ENCODE measurements at places on chromosomes 5 and 9.

DNA sequence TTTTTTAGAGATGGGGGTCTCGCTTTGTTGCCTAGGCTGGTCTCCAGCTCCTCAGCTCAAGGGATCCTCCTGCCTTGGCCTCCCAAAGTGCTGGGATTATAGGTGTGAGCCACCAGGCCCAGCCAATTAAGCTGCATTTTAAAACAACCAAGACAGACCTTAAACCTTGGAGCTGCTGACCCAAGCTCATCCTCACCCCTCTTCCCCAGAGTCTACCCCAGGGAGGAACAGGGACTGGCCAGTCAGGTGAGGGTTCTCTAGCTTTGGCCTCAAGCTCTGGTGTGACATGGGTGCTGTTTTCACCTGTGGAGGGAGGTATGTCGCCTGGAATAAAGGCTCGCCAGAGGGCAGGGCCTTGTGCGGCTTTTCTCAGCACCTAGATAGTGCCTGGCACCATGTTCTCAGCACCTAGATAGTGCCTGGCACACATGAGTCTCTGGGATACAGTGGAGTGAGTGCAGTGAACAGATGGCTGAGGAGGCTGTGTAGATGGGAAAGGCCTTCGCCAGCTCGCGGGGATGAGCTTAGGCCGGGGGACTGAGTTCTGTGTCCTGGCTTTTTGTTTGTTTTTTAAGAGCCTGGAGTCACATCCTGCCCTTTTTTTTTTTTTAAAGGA, 7.4 kb downstream of the CDK9 start:
- DNase-seq = no peak

- no peak for DNase-seq
Measured at GRCh38 chr5:129459777-129460671, at the start of gene ADAMTS19. TSS of gene ADAMTS19 (plus strand) at chr5:129460298. CDS start at chr5:129460392, 94 bp downstream.

GRCh38 chr5:117800261-117800660, 1188.1 kb downstream of the DTWD2 start:
- DNase-seq = no peak

GRCh38 chr9:71853084-71853483, 57.9 kb downstream of the ABHD17B start:
- DNase-seq = no peak

- no peak for DNase-seq
Measured at GRCh38 chr5:143775258-143775657, 36.7 kb upstream of the HMHB1 start.

DNA sequence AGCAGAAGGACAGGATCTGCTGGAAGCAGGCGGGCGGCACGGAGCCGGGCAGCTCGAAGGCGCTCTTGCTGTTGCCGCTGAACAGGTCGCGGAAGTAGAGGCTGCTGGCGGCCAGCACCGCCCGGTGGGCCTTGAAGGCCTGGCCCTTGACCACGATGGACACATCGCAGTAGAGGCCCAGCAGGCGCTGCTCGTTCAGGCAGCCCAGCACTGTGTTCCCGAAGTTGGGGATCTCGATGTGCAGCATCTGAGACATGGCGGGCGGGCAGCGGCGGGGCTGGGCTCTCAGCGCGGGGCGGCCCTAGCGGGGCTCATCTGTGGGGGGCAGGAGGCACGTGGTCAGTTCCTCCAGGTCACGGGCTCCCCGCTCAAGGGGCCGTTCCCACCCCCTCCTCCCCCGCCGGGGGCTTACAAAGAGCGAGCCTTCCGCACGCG, 44.8 kb downstream of the NACC2 start:
- no peak for DNase-seq

DNA sequence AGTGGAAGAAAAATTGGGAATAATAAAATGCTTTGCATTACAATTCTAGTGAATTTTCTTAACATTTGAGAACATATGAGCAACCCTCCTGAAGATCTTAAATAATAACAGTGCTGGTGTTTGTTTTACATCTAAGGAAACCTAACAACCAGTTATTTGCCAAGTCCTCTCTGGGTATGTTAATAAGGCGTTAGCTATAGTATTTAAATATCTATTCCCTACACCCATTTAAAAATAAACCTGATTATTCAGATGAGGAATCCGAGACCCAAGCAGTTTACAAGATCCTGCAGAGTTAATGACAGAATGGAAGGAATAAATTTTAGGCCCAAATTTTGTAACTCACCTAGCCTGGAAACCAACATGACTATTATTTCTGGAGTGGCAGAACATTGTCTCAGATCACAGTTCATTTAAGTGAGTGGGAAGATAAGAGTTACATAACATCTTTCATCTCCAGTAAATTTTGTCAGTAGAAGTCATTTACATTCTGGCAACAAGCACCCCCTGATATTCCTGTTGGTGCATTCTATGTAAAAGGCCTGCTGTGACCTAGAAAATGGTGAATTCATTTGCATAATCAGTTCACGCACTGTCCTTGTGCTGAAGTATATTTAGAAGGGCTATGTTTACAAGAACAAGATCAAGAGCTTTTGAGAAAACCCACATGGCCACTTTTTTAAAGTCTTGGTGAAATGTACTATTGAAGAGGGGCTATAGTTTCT, 148.2 kb downstream of the COX7C start:
- no peak for DNase-seq

DNA sequence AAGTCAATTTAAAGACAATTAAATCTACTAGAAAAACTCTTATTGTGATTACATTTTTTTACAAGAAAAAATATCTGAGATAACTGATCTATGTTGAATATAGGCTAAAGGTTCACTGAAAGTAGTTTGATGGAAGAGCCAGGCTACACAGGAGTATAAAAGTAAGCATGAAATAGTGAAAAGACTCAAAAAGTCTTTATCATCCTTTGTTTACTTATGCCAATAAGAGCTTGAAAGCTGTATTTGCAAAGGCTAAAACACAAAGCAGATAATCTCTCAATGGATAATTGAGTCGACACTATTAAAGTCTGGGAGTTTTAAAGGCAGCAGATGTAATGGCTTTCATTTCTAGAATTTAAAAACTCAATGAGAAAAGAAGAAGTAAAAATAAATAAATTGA, 42.0 kb downstream of the SSBP2 start:
- no peak for DNase-seq

DNA sequence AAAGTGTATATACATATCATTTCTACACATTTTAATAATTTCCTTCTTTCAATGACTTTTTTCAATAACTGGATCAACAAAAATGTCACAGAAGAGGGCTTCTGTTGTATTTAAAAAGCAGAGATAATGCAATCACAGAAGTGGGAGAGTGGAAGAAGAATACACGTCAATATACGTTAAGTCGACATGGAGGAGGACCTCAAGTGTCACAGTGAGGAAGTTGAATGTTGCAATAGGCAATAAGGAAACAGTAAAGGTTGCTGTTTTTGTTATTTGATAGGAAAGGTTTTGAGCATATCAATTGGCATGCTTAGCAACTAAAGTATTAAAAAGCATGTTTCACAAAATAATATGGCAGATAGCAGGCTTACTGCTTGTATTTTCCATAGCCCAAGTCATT, 184.0 kb upstream of the NR4A3 start:
- DNase-seq = no peak

DNA sequence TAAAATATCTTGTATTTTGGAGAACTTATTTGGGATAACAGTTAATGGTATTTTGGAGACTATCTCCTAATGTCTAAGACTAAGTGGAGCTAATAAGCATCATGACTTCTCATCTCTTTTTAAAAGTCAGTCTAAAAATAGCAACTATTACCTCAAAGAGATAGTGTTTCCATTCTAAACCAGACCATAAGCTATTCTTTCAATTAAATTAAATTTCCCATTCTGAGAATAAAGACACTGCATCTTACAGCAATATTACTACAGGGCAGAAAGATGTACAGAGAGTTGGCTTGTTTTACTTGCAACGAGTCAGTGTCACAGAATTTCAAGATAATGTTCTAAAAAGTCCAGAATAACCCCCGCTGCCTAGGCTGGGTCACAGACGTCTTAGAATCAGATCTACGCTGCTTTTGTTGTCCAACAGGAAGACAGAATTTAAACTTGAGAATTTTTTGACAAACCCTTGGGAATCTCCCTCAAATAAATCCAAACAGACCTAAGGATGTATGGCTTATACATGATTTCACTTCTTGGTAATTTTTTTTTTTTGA, 98.9 kb downstream of the USP20 start:
- DNase-seq = no peak

DNA sequence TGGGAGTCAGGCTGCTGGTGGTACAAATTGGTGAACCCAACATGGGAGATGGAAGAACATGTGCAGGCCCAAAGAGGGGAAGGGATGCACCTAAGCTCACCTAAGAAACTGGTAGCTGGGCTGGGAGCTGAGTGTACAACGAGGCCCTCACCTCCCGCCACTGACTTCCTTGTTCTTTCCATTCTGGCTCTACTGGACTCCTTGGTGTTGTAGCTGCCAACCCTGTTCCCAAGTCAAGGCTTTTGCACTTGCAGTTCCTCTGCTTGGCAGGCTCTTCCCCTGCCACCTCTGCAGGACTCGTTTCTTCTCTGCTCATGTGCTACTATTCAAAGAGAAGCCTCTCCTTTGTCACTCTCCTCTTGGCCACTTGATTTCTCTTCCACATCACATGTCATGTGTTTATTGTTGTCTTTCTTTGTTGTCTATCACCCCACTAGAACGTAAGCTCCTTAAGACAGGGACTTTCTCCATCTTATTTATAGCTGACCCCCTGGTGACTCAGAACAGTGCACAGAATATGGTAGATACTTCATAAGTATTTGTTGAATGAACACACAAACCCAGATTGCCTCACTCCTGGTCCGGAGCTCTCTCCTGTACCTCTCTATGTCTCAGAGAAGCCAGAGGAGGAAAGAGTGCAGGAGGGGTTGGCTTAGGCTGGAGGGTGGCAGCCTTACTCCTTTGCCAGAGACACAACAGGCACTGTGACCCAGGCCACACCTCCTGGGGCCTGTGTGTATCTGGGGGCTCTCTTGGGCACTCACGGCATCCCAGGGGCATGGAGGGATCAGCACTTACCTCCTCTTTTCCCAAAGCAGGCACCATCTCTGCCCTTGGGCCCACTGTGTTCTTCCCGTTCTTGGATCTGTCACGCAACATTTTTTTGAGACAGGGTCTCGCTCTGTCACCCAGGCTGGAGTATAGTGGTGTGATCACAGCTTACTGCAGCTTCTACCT, 5.2 kb upstream of the SPINK4 start:
- no peak for DNase-seq

DNA sequence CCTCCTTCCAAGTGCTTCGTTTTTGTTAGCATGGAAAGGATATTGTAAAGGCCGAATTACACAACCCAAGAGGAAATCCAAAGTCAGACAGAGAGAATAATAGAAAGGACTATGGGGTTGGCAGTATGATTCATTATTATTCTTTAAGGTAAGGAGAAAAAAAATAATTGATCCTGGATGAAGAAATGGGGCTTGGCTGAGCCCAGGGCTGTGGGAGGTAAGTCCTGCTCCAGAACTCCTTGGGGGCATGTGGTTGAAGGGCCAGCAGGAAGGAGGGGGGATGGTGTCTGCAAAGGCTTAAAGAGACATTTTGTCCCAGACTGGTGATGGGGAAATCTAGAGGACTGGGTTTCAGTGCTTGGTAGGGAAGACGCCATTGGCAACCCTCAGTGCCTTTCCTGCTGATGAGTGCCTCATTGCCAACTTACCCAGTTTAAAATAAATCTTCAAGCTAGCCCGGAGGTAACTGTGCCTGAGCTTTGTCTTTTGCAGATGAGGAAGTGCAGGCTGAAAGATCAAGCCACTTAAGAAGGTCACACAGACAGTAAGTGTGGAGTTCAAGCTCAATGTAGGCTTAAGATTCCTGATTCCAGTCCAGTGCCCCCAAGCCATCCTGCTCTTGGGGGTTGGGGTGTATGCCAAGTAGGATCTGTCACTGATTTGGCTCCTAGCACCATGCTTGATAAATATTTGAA, 30.2 kb downstream of the FOXI1 start:
- no peak for DNase-seq

DNA sequence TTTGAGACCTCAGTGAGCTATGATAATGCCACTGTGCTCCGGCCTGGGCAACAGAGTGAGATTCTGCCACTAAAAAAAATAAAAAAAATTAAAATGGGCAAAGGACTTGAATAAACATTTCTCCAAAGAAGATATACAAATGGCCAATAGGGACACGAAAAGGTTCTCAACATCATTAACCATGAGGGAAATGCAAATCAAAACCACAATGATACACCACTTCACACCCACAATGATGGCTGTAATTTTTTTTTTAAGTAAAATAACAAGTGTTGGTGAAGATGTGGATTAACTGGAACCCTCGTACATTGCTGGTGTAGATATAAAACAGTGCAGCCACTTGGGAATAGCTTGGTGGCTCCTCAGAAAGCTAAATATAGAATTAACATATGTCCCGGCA, 68.0 kb downstream of the SIL1 start:
- DNase-seq = no peak

- DNase-seq = no peak
Measured at GRCh38 chr5:132951897-132952296, 11.5 kb downstream of the AFF4 start.

GRCh38 chr5:165735388-165735787, 2230.0 kb downstream of the MAT2B start:
- DNase-seq = no peak

- DNase-seq = no peak
Measured at GRCh38 chr5:111756581-111757354, at the start of gene NREP. TSS of gene NREP (minus strand) at chr5:111757194. CDS start at chr5:111755772, 1,422 bp downstream.

DNA sequence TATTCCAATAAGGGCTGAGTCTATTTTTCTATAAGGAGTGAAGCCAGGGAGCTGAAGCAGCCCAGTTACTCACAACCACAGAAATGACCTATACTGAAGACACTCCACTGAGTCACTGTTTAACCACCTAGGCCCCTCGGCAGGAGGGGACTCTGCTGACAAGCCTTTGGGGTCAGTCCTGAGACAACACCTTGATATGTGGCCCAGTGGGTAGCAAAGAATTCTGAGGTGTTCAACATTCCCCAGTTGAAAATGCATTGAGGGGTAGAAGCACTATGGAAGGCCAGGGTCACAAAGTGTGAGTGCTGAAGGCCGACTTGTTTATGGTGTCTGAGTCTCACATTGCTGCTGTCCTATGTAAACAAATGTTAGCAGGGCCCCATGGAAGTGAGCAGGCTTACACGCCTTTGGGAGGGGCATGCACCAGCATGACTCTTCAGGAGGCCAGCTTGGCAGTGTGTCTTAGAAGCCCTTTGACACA, 112.6 kb upstream of the NFIL3 start:
- no peak for DNase-seq

- DNase-seq = no peak
Measured at GRCh38 chr5:64637837-64638443, 52.4 kb upstream of the SHISAL2B start.

DNA sequence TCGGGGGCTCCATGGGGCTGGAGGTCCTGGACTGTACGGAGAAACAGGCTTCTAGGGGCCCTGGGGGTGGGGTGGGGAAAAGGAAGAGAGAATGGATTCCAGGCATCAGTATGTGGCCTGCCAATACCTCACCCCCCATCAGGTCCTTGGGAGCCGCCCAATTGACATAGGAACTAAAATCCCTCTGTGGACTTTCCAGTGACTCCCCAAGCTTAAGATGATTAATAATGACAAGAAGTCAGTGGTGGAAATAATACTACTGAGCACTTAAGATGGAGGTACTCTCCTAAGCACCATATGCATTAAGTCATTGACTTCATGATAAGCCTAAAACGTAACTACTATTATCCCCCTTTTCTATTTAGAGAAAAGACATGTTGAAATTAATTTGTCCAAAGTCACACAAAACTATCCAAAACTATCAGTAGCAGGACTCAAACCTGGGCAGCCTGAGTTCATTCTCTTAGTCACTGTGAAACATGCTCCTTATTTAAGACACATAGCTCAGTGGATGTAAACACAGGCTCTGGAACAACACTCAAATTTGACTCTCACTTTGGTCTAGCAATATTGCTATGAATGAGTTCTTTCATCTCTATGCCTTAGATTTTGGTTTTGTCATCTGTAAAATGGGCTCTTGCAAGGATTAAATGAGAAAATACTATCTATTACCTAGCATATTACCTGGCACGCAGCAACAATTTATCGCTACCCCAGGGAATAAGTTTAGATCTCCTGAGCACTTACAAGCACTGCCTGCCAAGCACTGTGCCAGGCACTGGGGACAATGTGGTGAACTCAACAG, 9.5 kb downstream of the SPRY4 start:
- no peak for DNase-seq
